ENCODE measurements at places on chromosomes 16 and 17. TPM values are rescaled to one million over a fixed set of nuclear protein-coding genes. Genes with fewer than 3 reads are reported as not detected.

PPY gene
- not detected for total RNA-seq

HOXB6 gene
- total RNA-seq = 4.0 TPM

CCDC92B gene
- 0.15 TPM for total RNA-seq

RTN4RL1 gene
- 3.2 TPM for total RNA-seq

C16orf54 gene
- total RNA-seq = not detected

PPP1R9B gene
- total RNA-seq = 54.3 TPM

ADGRG3 gene
- 0.53 TPM for total RNA-seq

MAP2K6 gene
- 8.4 TPM for total RNA-seq

MMP28 gene
- total RNA-seq = 4.1 TPM

SLC13A5 gene
- 0.12 TPM for total RNA-seq

CCL1 gene
- not detected for total RNA-seq

KRTAP9-2 gene
- not detected for total RNA-seq

MYH8 gene
- not detected for total RNA-seq

SRL gene
- 0.02 TPM for total RNA-seq

CSH2 gene
- not detected for total RNA-seq

KIF18B gene
- total RNA-seq = 40.2 TPM

SLFN14 gene
- total RNA-seq = not detected

SLC47A1 gene
- 22.7 TPM for total RNA-seq

RGS9 gene
- total RNA-seq = 7.8 TPM

GPR142 gene
- total RNA-seq = not detected

RBFOX1 gene
- total RNA-seq = not detected

IL34 gene
- 0.66 TPM for total RNA-seq

P2RX1 gene
- total RNA-seq = not detected

TRPV3 gene
- total RNA-seq = 0.34 TPM

NEUROD2 gene
- not detected for total RNA-seq

CD300H gene
- 0.43 TPM for total RNA-seq

CKLF gene
- 64.2 TPM for total RNA-seq

GNGT2 gene
- 0.44 TPM for total RNA-seq

UMOD gene
- total RNA-seq = not detected

TEX19 gene
- 0.43 TPM for total RNA-seq

APOBR gene
- total RNA-seq = 0.06 TPM

CIBAR2 gene
- total RNA-seq = not detected

GPR139 gene
- total RNA-seq = not detected

JUP gene
- total RNA-seq = 96.1 TPM

TBC1D26 gene
- not detected for total RNA-seq

CUEDC1 gene
- total RNA-seq = 47.6 TPM

OR2C1 gene
- not detected for total RNA-seq

PSKH1 gene
- total RNA-seq = 14.6 TPM

CTRL gene
- total RNA-seq = 1.5 TPM

RAB34 gene
- 268 TPM for total RNA-seq

ABCC1 gene
- 110 TPM for total RNA-seq

MLYCD gene
- 2.1 TPM for total RNA-seq

NATD1 gene
- total RNA-seq = 2.4 TPM

RUSF1 gene
- total RNA-seq = 50.6 TPM

RAC3 gene
- total RNA-seq = 40.1 TPM

MLLT6 gene
- 22.3 TPM for total RNA-seq

MPO gene
- total RNA-seq = not detected

TP53TG3 gene
- total RNA-seq = 0.45 TPM

SYT17 gene
- 9.8 TPM for total RNA-seq

GJC1 gene
- 31.8 TPM for total RNA-seq

RARA gene
- 35.1 TPM for total RNA-seq

LITAFD gene
- not detected for total RNA-seq

CFAP97D1 gene
- 0.07 TPM for total RNA-seq

UBTF gene
- total RNA-seq = 104 TPM

CDH3 gene
- total RNA-seq = 0.45 TPM

GRB7 gene
- total RNA-seq = 4.8 TPM

CNGB1 gene
- 0.07 TPM for total RNA-seq

KPNB1 gene
- total RNA-seq = 325 TPM
